ENCODE measurements at places on chromosomes 7 and 10.

- no peak for DNase-seq
Measured at GRCh38 chr7:107696330-107696946, 35.8 kb downstream of the SLC26A4 start.

DNA sequence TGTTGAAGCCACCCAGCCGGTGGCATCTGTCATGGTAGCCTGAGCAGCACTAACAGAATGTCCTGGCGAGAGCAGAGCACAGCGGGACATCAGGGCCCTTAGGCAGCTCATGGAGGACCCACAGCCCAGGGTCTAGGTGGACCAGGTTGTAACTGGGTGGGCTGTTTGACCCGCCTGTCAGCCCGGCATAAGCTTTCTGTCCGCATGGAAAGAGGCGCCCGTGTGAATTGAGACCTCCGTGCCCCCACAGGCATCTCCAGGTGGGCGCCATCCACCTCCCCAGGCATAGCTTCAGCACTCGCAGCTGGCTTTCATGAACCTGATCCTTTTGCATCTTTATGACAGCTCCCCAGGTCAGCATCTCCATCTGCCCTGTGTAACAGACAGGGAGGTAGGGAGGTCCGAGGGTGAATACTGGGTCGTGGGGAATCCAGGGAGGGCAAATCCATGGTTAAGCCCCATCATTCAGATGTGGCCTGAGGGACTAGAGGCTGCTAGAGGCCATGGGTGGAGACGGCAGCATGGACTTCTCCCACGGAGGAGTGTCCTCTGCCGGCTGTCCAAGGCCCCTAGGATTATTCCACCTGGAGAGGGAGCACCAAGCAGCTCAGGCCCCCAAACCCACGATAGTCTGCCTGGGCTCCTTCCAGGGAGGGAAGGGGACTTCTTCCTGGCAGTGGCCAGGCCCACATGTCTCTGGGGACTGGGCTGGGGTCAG, 371.6 kb upstream of the MKI67 start:
- DNase-seq, result no peak

GRCh38 chr10:59885430-59886134, 20.8 kb downstream of the CCDC6 start:
- DNase-seq, result no peak

- no peak for DNase-seq
Measured at GRCh38 chr10:80259405-80259871, 30.0 kb downstream of the MAT1A start.

DNA sequence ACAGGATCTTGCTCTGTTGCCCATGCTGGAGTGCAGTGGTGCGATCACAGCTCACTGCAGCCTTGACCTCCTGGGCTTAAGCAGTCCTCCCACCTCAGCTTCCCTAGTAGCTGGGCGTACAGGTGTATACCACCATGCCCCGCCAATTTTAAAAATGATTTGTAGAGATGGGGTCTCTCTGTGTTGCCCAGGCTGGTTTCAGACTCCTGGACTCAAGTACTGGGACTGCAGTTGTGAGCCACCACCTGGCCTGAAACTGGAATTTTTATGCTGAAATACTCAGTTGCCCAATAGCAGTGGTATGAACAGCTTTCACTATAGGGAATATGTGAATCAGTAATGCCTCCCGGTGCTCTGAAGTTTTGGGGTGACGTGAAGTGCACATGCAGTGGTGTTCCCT, 7.6 kb downstream of the ZRANB1 start:
- DNase-seq, result no peak

DNA sequence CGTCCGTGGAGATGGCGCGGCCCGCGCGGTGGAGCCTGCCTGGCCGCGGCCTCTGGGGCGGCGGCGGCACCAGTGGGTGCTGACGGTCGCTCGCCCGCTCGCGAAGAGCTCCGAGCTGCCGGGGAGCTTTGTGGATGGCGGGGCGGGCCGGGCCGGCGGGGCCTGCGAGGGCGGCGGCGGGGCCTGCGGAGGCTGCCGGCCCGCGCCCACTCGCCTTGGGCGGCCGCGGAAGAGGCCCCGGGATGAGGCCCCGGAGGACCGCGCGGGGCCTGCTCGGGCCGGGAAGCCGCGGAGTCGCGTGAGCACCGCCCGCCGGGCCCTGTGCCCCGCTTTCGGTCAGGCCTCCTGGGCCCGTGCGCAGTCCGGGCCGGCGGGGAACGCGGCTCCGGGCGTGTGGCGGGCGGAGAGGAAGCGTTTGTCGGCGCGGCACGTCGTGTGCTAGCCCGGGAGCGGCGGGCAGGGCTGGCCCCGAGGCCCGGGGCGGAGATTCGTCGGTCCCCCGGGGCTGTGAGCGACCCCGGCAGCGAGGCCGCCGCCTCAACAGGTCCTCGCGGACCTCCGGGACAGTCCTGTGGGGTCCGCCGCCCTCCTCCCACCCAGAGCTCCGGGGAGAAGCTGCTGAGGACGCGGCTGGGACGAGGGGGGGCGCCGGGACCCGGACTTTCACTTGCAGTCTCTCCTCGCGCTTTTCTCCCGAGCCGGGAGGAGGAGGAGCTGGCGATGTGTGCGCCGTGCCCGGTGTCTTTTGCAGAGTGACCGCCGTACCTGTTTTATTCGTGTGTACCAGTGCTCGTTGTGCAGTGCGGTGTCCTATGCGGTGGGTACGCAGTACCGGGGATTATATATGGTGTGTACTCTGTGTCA, 578 bp downstream of the ZMYND11 start:
- no peak for DNase-seq

DNA sequence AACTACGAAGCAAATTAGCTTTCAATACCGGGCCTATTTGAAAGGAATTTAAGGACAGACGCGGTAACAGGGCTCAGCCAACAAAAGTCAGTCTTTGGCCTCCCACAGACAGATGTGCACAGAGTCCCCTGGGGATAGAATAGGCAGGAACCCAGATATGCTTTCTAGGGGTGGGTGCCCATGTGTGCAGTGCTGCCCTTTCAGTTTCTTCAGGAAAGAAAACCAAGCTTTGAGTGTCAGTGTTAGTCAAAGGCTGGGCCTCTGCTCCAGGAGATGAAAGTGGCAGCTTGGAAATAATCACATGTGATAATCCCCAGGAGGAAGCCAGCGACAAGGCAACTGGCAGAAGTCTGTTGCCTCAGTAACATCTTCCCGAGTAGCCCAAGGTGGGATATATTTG, 43.8 kb upstream of the CSTF2T start:
- no peak for DNase-seq

- DNase-seq, result no peak
Measured at GRCh38 chr10:81008726-81009125, 471.0 kb downstream of the SH2D4B start.

GRCh38 chr7:111873963-111874690, 311.8 kb upstream of the IMMP2L start:
- no peak for DNase-seq

- DNase-seq, result no peak
Measured at GRCh38 chr7:2000746-2001321, 231.9 kb downstream of the MAD1L1 start.

GRCh38 chr7:57205000-57205399, 72.8 kb upstream of the ZNF479 start:
- no peak for DNase-seq

GRCh38 chr7:132004529-132004928, 448.1 kb upstream of the PODXL start:
- DNase-seq, result no peak

DNA sequence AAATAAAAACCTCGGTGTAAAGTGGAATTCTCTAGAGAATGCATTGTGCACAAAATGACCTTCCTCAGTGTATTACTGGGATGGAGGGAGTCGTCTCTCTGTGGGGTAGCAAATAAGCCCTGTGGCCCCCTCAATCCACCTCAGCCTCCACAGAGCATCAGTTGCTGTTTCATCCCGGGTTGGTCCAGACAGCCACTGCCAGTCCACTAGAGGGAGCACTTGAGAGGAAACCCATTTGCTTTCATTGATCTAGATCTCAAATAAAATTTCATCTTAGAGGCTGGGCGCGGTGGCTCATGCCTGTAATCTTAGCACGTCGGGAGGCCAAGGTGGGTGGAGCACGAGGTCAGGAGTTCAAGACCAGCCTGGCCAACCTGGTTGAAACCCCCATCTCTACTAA, 1128.7 kb downstream of the CNTNAP2 start:
- no peak for DNase-seq

GRCh38 chr10:34486008-34486407, 329.1 kb downstream of the PARD3 start:
- no peak for DNase-seq

GRCh38 chr7:77796960-77797359, 1.3 kb downstream of the TMEM60 start:
- DNase-seq, result no peak

GRCh38 chr10:3067118-3067858, at the start of gene PFKP:
TSS of gene PFKP (plus strand) at chr10:3067548. CDS start at chr10:3067596, 48 bp downstream.
- no peak for DNase-seq

DNA sequence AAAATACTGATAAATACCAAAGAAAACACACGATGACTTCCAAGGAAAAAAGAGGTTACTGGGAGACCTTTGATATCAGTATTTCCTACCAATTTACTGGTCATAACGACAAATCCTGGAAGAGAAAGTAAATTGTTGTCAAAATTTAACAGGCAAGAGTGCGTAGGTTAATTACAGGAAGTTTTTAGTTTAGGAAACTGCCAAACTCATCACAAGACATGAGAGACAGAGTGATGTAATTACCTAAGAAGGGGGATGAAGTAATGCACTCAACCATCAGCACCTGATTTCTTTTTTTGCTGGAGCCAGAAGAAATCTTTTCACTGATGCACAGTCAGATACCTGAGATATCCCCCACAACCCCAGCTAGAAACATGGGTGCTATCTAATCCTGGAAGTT, 16.8 kb downstream of the MACC1 start:
- DNase-seq, result no peak

DNA sequence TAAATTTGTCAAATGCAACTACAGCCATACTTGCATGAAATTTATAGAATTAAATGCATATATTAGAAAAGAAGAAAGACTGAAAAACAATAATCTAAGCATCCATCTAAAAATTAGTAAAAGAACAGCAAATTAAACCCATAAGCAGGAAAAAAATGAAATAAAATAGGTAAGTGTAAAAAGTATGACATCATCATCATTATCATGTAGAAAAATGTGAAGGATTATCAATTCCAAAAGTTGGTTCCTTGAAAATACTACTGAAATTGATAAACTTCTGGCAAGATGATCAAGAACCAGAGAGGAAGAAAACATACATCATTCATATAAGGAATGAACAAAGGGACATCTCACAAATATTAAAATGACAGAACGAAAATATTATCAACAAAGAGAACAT, 19.6 kb upstream of the HECW1 start:
- DNase-seq, result no peak

GRCh38 chr10:100887761-100888296, 24.9 kb upstream of the SLF2 start:
- no peak for DNase-seq

DNA sequence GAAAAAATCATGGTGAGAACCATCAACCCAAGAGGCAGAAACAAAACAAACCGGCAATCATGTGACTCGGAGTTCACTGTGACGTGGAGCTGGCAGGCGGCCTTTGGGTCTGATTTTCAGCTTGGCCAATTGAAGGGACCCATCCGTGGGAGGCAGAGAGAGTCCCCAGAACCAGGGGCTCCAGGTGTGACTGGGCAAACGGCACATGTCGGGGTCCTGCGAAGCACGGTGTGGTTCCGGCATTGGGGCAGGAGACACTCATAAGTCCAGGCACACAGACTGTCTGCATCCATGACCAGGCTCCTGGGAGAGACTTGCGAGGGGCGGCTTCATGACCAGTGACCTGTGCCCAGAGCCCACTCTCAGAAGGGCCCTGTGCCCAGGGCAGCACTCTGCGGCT, 12.6 kb upstream of the CNPY1 start:
- no peak for DNase-seq

- no peak for DNase-seq
Measured at GRCh38 chr7:156919132-156919713, 26.2 kb upstream of the LMBR1 start.

DNA sequence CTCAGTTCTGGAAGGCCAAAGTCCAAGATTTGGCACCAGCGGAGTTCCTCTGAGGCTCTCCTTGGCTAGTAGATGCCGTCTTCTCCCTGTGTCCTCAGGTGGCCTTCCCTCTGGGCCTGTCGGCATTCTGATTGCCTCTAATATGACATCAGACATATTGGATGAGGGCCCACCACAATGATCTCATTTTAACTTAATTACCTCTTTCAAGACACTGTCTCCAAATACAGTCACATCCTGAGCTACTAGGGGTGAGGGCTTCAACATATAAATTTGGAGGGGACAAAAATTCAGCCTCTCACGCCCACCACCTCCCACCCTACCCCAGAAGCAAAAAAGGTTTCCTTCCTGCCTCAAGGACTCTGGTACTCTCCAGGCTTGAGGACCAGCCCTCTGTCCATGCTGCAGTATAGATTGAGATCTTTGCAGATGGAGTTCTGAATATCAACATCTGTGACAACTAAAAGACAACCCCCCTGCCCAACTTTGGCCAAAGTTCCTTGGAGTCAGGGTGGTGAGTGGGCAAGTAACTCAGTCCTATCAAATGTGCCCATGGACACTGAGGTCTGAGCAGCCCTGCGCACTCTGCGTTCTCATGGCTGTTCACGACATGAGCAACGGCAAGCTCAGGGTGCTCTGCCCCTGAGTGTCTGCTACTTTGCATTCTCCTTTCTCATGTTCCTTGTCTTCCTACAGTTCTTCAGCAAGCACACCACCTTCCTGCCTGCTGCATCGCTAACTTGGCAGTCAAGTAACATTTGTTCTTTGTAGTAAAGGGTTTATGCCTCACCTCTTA, 11.5 kb downstream of the TMEM176B start:
- DNase-seq, result no peak

- no peak for DNase-seq
Measured at GRCh38 chr10:78211561-78212051, 177.9 kb downstream of the RPS24 start.

DNA sequence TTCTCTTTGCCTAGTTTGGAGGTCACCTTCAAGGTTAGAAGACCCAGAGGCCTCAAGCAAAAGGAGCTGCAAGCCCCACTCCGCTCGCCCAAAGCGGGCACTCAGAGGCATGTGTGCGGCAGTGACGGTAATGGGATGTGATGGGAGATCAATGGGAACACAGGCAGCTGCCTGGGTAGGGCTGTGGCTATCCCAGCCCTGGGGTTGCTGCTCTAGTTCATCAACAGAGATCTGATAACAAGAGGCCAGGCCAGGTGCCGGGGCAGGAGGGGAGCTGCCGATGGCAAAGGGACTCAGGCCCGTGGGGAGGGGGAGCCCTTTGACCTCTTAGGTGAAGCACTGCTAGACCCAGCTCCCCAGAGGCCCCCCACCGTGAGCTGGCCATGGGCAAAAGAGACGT, 52.0 kb upstream of the GNA12 start:
- DNase-seq, result no peak

GRCh38 chr10:108850138-108850854, 1073.0 kb downstream of the XPNPEP1 start:
- no peak for DNase-seq

GRCh38 chr7:28433699-28434219, 21.4 kb downstream of the CREB5 start:
- DNase-seq, result no peak

GRCh38 chr10:124590216-124591122, 128.8 kb downstream of the LHPP start:
- DNase-seq, result no peak

- DNase-seq, result no peak
Measured at GRCh38 chr7:42107484-42108240, 129.3 kb downstream of the GLI3 start.

Measured in AG04449 (cell line).